ENCODE measurements at places on chromosomes 4 and X. TPM values are rescaled to one million over a fixed set of nuclear protein-coding genes. Genes with fewer than 3 reads are reported as not detected.

Gene GABRG1
- not detected for total RNA-seq

Gene DOK7
- total RNA-seq = 7.0 TPM

Gene TMEM128
- 17.1 TPM for total RNA-seq

GRCh38 chr4:6710996-6711395, 1.3 kb upstream of the MRFAP1L1 start:
- H3K4me1 ChIP-seq = peaks cover 41% of the 10 kb centered on the region
- no peak overlapping the region for H3K4me3 ChIP-seq
- no peaks in the 10 kb centered on the region for H3K27me3 ChIP-seq
- H3K36me3 ChIP-seq = no peaks in the 10 kb centered on the region
- no peak for DNase-seq
- H3K27ac ChIP-seq = no peak overlapping the region

DNA sequence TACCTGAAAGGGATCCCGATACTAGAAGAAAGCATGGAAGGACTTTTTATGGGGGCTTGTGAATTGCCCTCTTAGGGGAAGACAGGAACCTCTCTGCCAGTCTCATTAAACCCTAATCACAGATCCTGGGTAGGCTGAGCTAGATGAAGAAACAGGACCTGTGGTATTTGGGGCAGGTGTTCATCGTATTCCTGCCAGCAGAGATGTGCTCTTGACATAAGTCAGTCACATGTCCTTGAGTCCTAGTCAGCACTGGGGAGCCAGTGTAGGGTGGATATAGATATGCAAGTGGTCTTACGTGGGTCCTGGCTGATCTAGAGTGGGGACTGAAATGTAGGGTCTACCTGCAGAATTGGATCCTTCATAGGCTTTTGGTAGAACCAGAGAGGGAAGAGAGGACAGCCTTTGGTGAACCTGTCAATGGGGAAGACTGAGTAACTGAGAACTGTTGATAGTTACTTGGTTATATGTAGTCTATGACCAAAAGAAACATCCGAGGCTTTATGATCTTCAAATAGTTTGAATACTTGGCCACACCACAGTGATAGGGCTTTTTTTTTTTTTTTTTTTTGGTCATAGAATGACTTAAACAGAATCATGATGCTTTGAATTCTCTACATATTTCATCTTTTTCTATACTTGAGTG, 63.5 kb upstream of the WDR1 start:
- no peaks in the 10 kb centered on the region for H3K36me3 ChIP-seq
- H3K4me3 ChIP-seq = no peak overlapping the region
- DNase-seq = no peak
- H3K4me1 ChIP-seq = no peaks in the 10 kb centered on the region

DNA sequence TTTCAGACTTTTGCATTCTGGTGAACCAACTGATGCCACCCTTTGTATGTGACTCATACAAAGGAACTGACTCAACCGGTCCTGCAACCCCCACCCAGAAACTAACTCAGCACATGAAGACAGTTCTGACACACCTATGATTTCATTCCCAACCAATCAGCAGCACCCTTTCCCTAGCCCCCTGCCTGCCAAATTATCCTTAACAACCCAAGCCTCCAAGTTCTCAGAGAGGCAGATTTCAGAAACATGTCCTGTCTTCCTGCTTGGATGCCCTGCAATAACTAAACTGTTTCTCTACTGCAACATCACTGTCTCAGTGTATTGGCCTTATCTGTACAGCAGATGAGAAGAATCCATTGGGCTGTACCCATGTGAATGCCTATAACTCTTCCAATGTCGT, 284.7 kb downstream of the CAMK2D start:
- H3K4me3 ChIP-seq = no peak overlapping the region
- no peaks in the 10 kb centered on the region for H3K27me3 ChIP-seq
- H3K4me1 ChIP-seq = no peaks in the 10 kb centered on the region
- no peak for DNase-seq
- H3K36me3 ChIP-seq = no peaks in the 10 kb centered on the region

All from body of pancreas (tissue), 4 donors.